Effector memory CD8-positive, alpha-beta T cell (primary cell): ENCODE measurements at places on chromosomes 1 and 21.

- no peaks in the 10 kb centered on the region for H3K4me1 ChIP-seq
- DNase-seq = no peak
- no peak overlapping the region for H3K27ac ChIP-seq
- H3K27me3 ChIP-seq = no peaks in the 10 kb centered on the region
These were observed 133.7 kb downstream of the SMYD2 start for GRCh38 chr1:214414691-214415090.

DNA sequence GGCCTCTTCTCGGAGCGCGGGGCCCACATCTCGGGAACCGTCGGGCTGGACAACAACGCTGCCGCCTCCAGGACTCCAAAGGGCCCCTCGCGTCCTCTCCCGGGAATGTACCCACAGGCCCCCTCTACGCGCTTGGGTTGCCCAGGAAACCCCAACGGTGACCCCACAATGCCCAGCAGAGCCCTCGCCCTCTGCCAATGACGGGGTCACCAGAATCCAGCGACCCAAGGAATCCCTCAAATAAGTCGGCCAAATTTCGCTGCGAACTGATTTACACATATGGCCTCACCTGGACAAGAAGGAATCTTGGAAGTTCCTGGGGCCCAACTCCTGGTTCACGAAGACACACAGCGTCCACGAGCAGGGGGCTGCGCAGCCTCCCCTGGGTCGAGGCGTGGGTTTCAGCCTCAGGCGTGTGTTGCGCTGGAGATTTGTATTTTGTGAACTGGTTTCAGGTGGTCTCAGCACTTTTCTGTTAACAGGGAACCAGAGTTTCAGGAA is 78.1 kb downstream of the DESI2 start:
- DNase-seq = no peak
- no peaks in the 10 kb centered on the region for H3K27me3 ChIP-seq
- H3K27ac ChIP-seq = no peak overlapping the region
- H3K36me3 ChIP-seq = peaks cover 2% of the 10 kb centered on the region

DNA sequence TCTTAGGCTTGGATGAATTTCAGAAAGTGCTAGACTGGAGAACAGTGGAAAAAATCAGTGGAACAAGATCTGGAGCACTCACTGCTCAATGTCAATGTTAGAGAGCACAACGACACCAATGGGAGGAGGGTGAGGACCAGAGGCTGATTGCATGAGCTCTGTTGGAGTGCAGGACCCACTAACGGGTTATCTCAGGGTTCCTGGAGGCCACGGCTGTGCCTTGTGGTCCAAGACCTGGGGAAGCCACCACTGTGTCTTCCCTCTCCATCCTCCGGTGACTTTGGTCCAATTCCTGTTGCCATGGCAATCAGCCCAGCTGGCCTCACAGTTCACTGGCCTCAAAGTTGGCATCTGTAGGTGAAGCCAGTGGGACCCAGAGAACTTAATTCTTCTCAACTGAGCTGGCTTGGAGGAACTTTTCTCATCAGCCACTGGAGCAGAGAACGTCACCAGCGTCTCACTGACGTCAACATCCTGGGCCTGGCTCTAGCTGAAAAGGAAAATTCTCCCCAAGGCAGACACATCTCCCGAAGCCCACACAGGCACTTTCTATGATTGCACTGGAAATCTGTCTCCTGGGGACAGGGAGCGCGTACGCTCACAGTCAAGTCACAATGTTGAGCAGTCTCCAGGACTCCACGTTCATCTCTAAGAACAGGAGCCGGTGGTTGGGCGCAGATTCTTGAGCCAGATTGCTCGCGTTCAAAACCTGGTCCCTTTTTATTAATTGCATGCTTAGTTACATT is 21.9 kb upstream of the GPR157 start:
- no peak overlapping the region for H3K4me3 ChIP-seq
- DNase-seq = no peak
- H3K27ac ChIP-seq = no peak overlapping the region
- peaks cover 8% of the 10 kb centered on the region for H3K27me3 ChIP-seq
- no peaks in the 10 kb centered on the region for H3K4me1 ChIP-seq
- peaks cover 4% of the 10 kb centered on the region for H3K36me3 ChIP-seq

DNA sequence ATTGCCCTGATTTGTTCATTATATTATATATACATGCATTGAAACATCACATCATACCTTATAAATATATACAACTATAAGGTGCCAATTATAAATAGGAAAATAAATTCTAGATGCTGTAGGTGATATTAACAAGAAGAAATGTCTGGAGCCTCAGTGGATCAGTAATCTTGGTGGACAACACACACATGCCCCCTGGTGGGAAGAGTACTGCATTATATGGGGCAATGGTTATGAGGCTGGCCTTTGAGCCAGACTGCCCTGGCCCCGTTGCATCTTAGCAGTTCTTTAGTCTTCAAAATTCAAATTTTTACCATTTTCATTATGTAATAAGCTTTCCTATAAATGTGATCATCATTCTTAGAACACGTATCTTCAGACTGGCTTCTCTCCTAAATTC is 335.0 kb upstream of the GREM2 start:
- H3K27ac ChIP-seq = no peak overlapping the region
- H3K4me3 ChIP-seq = no peak overlapping the region
- DNase-seq = no peak
- no peaks in the 10 kb centered on the region for H3K27me3 ChIP-seq
- H3K36me3 ChIP-seq = peaks cover 2% of the 10 kb centered on the region

- DNase-seq = no peak
- no peaks in the 10 kb centered on the region for H3K4me1 ChIP-seq
- H3K27ac ChIP-seq = no peak overlapping the region
These were observed 40.0 kb upstream of the CACNA1E start for GRCh38 chr1:181443231-181443853.

GRCh38 chr1:196309386-196309785 is 298.9 kb downstream of the KCNT2 start:
- H3K27me3 ChIP-seq = no peaks in the 10 kb centered on the region
- no peaks in the 10 kb centered on the region for H3K36me3 ChIP-seq
- no peak overlapping the region for H3K4me3 ChIP-seq
- no peak for DNase-seq
- H3K4me1 ChIP-seq = no peaks in the 10 kb centered on the region
- H3K27ac ChIP-seq = no peak overlapping the region

DNA sequence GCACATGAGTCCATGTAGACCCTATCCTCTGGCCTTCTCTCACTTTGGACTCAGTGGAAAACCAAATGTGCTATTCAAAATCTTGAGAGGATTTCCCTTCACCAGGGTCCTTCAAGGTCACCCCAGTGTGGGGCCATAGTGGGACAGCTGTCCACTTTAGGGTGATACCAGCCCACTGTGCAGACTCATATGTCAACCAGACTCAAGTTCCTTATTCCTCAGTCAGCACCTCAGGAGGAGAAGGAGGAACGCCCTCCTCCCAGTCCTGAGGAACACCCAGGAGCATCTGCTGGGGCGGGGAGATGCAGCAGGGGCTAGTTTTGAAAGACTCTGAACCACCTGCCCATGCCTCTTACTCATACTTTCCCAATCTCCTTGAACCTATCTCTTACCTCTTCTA is 340.9 kb downstream of the MATN1 start:
- H3K4me3 ChIP-seq = no peak overlapping the region
- no peak overlapping the region for H3K27ac ChIP-seq
- DNase-seq = no peak
- H3K4me1 ChIP-seq = peaks cover 9% of the 10 kb centered on the region
